ENCODE measurements at places on chromosomes 2 and 18.

- DNase-seq = no peak
These were observed 224.1 kb upstream of the CCDC150 start for GRCh38 chr2:196415384-196415783.

DNA sequence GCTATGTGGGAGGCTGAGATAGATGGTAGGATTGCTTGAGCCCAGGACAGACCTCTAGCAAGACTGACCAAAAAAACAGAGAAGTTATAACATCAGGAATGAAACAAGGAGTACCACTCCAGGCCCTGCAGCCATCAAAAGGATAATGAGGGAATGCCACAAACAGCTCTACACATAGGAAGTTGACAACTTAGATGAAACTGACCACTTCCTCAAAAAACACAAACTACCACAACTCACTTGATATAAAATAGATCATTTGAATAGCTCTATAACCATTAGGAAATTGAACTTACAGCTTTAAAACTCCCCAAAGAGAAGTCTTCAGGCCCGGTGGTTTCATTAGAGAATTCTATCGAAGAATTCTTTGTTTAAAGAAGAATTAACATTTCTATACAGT is 12.9 kb upstream of the ESPNL start:
- no peak for DNase-seq

GRCh38 chr2:67828066-67828465 is 234.7 kb downstream of the C1D start:
- no peak for DNase-seq

DNA sequence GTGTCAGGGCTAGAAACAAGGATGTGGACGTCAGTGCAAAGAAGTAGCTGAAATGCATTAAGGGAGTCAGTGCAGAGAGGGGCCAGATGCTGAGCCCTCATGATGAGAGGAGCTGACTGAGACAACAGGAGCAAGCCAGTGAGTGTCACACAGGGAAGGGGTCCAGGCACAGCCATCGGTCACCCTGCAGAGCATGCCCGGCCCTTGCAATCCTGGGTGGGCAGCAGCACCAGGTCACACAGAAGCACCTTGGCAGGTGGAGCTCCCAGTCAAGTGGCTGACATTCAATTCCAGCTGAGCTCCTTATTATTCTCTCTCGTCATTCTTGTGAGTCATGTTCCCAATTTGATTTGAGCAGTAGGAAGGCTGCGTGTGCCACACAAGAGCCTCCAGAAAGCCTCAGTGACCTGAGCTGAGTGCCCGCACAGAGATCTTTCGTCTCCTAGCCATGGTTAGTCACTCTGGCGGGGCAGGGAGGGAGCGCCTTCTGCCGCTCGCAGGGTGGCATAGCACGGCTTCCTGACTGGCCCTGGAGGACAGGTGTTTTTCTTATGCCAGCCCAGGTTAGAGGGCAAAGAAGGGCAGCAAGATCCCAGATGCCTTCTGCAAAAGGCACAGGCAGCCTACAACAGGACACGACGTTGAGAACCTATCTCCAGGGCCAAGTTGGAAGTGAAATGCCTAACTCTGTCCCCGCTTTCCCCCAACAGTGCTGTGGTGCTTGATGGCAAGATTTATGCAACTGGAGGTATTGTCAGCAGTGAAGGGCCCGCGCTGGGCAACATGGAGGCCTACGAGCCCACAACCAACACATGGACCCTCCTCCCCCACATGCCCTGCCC is 220.9 kb downstream of the ATAD2B start:
- no peak for DNase-seq

DNA sequence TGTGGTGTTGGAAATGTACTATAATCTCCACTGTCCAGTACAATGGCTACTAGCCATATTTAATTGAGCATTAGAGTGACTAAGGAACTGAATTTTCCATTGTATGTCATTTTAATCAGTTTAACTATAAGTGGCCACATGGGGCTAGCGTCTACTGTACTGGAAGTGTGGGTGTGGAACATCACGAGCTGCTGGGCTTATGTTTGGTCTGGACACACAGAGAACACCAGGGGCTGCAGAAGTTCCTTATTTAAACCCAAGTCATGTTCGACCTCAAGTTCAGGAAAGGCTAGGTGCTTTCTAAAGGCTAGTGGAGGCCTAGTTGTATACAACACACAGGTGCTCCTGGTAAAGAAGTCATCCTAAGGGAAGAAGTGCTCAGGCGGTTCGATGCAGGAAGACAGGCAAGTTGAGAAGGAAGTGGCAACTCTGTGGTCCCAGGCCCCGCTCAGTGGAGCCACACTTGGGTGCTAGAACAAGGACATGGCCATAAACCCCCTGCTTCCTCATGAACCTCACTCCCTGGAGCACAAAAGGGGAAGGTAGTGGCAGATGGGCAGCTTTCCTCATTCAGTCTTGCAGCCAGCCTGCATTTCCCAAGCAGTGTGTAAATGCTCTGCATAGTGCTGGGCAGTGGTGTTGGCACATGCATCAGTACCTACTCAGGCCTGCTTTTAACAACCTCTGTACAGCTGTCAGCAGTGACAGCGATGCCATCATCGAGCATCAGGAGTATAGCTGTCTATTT is 13.3 kb downstream of the LGALSL start:
- DNase-seq = no peak

DNA sequence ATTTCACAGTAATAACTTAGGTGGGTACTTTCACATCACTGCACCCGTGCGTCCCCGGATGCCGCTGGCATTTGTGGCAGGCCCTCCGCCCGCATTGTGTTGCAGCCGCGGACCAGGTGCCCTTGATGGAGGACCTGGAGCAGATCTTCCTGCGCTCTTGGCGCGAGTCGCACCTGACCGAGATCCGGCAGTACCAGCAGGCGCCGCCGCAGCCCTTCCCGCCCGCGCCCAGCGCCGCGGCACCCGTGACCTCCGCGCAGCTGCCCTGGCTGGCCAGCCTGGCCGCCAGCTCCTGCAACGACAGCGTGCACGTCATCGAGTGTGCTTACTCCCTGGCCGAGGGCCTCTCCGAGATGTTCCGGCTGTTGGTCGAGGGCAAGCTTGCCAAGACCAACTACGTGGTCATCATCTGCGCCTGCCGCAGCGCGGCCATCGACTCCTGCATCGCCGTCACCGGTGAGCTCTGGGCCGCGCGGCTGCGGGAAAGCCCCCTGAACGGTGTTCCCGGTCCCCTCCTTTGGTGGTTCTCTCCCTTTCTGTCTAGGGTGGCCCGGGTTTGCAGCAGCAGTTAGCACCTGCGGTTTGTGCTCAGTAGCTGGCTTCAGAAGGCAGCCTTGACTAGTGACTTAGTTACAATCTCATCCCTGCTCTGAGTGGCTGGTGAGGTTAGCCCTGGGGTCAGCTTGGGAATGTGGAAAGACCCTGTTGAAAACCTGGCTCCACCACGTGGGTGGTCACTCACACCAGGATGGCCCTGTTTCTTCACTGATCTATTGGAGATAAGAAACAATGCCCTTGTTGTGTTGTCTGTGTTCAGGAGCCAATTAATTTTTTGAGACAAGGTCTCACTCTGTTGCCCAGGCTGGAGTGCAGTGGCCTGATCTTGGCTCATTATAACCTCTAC is 59.1 kb downstream of the GREB1 start:
- DNase-seq = no peak

DNA sequence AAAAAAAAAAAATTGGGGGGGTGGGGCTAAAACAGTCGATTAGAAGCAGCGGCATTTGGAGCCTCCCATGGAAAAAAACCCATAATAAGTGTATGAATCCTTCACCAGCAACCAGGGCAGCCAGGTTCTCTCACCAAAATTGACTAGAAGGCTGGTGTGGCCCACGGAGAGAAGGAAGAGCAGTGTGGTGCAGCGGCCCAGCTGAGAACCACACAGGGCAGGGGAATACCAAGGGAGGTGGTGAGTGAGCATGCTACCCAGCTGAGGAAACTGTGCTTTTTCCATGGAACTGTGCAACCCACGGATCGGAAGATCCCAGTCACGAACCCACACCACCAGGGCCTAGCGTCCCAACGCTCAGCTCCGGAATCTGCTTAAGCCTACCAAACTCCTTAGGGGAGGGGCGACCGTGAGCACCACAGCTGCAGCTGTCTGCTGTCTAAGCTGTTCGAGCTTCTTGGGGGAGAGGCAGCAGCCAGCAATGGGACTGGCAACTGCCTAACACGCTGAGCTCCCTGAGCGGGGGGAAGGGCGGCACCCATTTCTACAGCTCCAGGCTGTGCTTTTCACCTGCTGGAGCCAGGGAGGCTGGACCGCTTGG is 1037.2 kb upstream of the ACVR2A start:
- no peak for DNase-seq

GRCh38 chr2:59528525-59528924 is 1024.9 kb downstream of the BCL11A start:
- no peak for DNase-seq

DNA sequence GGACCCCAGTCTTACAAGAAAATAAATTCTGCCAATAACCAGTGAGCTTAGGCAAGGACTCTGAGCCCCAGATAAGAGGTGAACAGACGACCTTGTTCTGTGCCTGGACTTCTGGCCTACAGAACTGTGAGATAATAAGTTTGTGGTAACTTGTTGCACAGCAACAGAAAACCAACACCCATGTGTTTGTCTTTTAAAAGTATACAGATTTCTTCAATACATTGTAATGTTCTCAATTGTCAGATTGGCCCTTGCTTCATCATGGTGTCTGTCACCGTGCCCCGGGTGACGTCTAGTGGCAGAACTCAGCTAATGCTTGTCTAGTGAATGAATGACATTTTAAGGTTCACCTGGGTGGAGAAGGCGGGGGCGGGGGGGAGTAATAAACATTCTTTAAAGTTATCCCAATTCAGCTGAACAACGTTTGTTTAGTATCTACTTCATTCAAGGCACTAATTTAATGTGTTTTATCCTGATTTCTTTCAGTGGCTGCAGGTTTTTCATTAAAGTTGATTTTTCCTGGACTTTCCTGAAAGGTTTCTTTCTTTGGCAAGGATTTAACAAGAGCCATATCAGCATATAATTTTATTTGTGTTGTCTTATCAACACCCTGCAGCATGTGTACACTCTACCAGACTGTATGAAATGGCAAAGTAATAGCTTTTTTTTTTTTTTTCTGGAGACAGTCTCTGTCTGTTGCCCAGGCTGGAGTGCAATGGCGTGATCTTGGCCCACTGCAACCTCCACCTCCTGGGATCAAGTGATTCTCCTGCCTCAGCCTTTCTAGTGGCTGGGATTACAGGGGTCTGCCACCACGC is 123.8 kb upstream of the DLX2 start:
- DNase-seq = no peak

GRCh38 chr2:88170472-88170892 is 336 bp downstream of the THNSL2 start:
- DNase-seq = no peak

DNA sequence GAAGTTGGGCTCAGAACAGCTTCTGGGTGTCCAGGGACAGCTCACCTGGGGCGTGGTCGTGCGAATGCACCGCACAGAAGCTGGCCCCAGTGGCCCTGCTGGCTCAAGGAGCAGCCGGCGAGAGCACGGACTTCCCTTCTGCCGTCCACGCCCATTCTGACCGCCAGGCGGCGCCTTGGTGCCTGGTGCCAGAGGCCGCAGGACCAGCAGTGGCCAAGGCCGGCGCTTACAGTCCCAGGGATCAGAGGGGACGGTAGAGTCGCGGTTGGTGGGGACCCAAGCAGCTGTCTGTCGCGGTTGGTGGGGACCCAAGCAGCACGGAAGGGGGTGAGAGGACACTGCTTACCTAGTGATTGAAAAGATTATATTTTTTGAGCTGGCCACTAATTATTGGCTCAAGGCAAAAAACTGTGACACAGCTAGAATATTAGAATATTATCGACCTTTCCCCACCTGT is 25.7 kb downstream of the NPPC start:
- no peak for DNase-seq

GRCh38 chr18:31064130-31064529 is 21.6 kb upstream of the DSC3 start:
- no peak for DNase-seq

DNA sequence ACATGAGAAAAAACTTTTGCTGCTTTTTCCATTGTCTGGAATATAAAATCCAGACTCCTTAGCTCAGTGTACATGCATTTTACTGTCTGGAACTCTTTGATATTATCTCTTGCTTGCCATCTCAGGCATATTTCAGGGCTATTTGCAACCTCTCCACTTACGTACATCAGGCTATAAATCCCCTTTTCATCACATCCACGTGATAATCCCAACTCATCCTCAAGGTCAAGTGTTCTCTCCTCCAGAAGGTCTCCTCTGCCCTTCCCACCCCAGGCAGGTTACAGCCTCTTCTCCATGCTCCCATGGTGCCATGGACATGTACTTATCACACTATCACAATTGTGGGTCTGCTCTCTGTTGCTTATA is 202.5 kb upstream of the RBMS1 start:
- no peak for DNase-seq

GRCh38 chr2:197205585-197206215 is 104.9 kb downstream of the ANKRD44 start:
- DNase-seq = no peak

- DNase-seq = no peak
These were observed 89.3 kb downstream of the MBD5 start for GRCh38 chr2:148110184-148110583.

- peak; percentile 69 for DNase-seq
These were observed 19.6 kb upstream of the IL1A start for GRCh38 chr2:112803691-112804521.

- DNase-seq = no peak
These were observed 138.8 kb upstream of the ID2 start for GRCh38 chr2:8543060-8543382.

DNA sequence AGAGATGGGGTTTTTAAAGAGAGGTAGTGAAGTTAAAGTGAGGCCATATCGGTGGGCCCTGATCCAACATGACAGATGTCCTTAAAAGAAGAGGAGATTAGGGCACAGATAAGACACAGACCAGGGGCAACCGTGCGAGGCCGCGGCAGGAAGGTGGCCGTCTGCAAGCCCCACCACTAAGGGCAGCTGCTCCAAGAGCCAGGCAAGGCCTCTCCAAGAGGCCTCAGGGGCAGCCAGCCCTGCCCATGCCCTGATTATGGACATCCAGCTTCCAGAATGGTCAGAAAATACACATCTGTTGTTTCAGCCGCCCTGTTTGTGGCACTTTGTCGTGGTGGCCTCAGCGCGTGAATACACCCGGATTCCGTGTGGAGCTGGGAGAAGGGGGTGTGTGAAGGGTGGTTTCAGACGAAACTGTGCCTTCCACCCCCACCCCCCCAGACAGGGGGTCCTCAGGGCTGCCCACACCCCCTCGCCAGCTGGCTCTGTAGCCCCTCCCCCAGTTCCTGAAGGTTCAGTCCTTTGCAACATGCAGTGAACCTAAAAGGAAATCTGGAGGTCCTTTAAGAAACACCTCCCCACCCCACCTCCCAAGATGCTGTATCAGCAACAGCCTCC is 74.1 kb upstream of the SMAD7 start:
- DNase-seq = no peak

DNA sequence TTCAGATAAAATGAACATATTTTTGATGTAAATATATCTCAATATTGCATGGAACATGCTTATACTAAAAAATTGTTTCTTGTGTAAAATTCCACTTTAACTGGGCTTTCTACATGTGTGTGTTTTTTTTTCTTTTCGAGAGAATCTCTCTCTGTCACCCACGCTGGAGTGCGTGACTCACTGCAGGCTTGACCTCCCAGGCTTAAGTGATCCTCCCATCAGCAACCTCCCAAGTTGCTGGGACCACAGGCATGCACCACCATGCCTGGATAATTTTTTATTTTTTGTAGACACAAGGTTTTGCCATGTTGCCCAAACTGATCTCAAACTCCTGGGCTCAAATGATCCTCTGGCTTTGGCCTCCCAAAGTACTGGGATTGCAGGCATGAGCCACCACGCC is 254.6 kb downstream of the LOXHD1 start:
- peak; percentile 3 for DNase-seq

GRCh38 chr18:13612196-13612997 is 114.0 kb downstream of the FAM210A start:
- no peak for DNase-seq

GRCh38 chr18:21559195-21559594 is 41.3 kb downstream of the ESCO1 start:
- DNase-seq = no peak

All from fibroblast of skin of left biceps (primary cell).